Astrocyte of the hippocampus (primary cell): ENCODE measurements at places on chromosomes 5 and 9.

GRCh38 chr5:177242304-177242703 is 61.2 kb downstream of the RAB24 start:
- DNase-seq: no peak

GRCh38 chr9:109459423-109459822 is 38.7 kb downstream of the PTPN3 start:
- no peak for DNase-seq

GRCh38 chr5:1337489-1338195 is 7.3 kb downstream of the CLPTM1L start:
- DNase-seq: no peak

DNA sequence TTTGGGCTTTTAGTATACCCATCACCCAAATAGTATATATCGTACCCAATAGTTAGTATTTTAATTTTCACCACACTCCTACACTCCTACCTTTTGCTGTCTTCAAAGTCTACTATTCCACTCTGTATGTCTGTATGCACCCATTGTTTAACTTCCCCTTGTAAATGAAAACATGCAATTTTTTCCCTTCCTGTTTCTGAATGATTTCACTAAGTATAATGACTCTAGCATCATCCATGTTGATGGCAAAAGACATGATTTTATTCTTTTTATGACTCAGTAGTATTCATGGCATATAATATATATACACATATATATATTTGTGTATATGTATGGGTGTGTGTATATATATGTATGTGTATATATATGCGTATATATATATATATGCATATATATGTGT is 63.1 kb upstream of the FAM174A start:
- DNase-seq: no peak

DNA sequence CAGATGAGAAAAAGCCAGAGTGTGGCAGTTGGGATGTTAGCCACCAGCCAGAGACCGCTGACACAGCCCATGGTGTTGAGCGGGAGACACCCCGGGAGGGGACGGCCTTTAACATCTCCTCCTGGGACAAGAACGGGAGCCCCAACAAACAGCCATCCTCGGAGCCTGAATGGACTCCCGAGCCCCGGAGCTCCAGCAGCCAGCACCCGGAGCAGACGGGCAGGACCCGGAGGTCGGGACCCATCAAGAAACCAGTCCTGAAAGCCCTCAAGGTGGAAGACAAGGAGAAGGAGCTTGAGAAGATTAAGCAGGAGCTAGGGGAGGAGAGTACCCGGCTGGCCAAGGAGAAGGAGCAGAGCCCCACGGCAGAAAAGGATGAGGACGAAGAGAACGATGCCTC is 28.0 kb upstream of the POMT1 start:
- no peak for DNase-seq

- DNase-seq: no peak
Measured at GRCh38 chr9:120411862-120412424, 168.0 kb downstream of the CDK5RAP2 start.

DNA sequence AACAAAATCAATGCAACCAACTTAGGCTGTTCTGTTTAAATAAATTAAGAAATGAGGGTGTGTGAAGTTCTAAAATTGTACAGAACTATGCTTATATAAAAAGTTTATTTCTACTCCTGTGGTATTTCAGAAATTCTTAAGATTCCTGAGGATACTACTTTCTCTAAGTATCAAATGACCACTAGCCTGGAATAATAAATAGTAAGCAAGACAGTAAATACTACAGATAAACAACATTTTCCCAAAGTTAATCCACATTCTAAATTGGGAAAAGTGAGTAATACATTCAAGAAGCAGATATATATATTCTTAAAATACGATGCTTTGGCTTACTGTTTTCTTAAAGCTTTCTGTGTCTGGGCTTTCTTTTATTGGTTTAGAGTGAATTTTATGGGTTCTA is 29.5 kb downstream of the CCNH start:
- peak; percentile 29 for DNase-seq

DNA sequence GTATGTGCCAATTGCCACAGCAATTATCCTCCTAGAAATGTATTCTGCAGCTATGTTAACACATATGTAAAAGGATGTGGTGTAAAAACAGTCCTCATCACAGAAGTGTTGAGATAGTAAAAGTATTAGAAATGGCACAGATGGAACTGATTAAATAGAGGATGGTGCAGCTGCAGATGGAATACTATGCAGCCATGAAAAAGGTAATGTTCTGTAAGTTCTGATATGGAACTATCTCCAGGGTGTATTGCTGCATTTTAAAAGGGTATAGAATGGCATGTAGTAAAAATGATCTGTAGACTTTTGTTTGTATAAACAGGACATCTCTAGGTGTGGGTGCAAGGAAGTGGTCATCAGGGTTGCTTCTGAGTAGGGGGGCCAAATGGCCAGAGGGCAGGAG is 63.0 kb upstream of the PHYKPL start:
- DNase-seq: no peak

DNA sequence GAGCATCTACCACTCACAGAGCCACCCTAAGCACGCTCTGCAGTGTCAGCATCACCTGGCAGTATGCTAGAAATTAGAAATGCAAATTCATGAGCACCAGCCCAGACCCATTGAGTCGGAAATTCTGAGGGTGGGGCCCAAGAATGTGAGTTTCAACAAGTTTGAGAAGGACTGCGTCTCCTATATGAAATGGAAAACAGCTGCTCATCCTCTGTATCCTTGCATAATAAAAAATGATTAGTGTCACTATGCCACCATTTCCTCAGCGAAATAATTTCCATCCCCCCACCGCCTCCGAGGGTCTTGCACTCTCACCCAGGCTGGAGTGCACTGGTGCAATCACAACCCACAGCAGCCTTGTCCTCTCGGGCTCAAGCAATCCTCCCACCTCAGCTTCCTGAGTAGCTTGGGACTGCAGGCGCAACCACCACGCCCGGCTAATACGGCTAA is 1.3 kb upstream of the IQGAP2 start:
- no peak for DNase-seq

DNA sequence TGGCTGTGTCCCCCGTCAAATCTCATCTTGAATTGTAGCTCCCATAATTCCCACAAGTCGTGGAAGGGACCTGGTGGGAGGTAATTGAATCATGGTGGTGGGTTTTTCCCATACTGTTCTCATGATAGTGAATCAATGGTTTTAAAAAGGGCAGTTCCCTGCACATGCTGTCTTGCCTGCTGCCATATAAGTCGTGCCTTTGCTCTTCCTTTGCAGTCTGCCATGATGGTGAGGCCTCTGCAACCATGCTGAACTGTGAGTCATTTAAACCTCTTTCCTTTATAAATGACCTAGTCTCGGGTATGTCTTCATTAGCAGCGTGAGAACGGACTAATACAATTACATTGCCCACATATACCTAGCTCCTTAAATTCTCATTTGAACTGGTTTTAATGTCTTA is 353.0 kb upstream of the KLF4 start:
- DNase-seq: no peak
